ENCODE measurements at places on chromosomes 4 and X.

- no peak for DNase-seq
These were observed 40.6 kb downstream of the STOX2 start for GRCh38 chr4:183945741-183946140.

- no peak for DNase-seq
These were observed 1392.9 kb downstream of the ARAP2 start for GRCh38 chr4:34851411-34851810.

- no peak for DNase-seq
These were observed 50.7 kb downstream of the THAP9 start for GRCh38 chr4:82951196-82951595.

DNA sequence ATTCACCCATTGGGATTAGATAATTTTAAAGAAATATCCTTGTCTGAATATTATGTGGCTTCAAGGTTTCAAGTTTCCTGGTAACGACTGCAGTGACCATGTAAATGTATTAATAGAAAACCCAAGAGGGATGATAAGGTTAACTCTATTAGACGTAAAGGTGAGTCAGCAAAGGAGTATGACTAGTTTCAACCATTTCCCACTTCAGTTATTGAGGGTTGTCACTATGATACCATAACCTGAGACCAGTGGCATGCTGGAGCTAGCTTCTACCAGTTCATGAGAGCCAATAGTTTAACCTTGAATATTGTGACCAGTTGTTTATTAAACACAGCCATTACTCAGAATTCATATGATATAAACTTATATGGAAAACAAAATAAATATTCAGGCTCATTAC is 270.1 kb downstream of the TMA16 start:
- no peak for DNase-seq

DNA sequence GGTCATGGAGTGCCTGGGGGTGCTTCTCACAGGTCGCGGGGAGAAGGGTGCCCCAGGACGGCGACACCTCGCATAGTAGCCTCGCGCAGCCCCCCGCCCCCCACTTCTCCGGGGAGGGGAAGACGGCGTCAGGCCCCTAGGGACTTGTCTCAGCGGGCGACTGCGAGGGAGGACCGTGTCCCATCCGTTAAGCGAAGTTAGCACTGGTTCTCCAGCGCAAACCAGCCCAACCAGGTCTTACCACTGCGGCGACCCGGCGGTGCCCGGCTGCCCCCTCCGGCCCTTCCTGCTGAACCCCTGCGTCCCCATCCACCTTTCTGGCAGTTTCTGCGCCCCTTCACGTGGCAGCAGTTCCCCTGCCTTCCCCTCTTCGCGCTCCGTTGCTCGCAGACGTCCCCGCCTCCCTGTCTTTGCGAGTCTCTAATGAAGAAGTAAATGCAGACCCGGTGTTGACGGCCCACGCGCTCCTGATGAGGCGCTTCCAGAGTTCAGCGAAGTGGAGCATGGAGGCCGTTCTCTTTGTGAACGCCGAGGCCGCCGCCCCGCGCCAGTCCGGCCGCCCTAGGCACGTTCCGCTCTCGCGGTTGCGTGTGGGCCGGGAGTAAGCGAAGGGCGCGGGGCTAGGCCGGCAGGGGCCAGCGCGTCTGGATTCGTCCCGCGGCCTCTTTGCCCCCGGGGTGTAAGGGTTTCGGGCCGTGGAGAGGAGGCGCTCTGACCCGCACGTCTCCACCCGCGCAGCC is 3.0 kb downstream of the SLIT2 start:
- peak; percentile 46 for DNase-seq

GRCh38 chrX:56661193-56661592 is 67.8 kb upstream of the NBDY start:
- DNase-seq = no peak

DNA sequence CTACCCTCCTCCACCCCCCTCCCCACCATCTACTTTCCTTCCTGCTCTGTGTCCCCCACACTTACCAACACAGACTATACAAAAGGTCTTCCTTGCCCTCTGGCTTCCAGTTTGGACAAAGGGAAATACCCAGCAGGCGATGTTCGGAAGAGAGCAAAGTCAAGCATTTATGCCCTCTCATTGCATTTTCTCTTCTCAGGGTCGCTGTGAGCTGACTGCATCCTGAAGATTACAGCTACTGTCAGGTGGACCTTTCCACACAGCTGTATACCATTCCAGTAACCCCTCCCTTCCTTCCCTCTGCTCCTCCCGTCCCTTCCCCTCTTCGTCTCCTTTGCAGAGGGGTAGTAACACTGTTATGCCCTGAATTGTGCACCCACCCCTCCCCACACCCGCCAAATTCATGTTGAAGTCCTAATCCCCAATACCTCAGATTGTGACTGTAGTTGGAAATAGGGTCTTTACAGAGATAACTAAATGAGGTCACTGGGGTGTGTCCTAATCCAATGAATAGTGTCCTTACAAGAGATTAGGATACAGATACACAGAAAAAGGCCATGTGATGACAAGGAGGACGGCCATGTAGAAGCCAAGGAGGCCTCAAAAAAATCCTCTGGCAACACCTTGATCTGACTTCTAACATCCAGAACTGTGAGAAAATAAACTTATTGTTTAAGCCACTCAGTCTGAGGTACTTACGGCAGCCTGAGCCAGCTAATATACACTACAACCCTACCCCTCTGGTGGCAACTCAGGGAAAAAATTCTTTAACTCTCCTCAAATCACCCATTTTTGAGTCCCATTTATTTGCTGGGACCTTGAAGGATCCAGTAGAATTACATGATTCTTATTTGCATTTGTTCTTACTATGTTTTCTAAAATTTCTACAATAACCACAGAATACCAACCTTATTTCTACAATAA is 11.7 kb downstream of the MORF4L2 start:
- no peak for DNase-seq

DNA sequence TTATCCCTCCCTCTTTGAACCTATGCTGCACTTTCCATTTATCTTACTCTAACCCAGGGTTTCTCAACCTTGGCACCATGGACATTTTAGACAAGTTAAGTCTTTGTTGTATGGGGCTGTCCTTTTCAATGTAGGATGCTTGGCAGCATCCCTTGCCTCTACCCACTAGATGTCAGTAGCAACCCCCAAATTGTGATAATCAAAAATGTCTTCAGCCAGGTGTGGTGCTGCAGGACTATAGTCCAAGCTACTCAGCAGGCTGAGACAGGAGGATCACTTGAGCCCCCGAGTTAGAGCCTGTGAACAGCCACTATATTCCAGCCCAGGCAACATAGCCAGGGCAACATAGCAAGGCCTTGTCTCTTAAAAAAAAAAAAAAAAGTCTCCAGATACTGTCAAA is 7.0 kb downstream of the LRCH2 start:
- DNase-seq = no peak

DNA sequence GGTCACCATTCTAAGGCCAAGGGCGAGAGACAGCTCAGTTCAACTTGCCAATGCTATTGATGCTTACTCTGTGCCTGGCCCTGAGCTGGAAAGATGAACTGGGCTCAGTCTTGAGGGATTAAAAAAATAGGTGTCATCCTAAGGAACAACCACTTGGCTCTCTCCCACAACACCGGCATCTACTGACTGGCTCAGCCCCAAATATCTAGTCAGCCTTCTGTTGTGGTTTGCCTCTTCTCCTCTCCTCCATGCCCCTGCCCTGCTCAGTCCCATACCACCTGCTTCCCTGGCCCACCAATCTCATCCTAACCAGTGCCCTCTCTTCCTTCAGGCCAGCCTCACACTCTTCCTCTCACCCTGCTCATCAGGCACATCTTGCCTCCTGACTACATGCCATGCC is 29.6 kb downstream of the KDM5C start:
- DNase-seq = no peak

DNA sequence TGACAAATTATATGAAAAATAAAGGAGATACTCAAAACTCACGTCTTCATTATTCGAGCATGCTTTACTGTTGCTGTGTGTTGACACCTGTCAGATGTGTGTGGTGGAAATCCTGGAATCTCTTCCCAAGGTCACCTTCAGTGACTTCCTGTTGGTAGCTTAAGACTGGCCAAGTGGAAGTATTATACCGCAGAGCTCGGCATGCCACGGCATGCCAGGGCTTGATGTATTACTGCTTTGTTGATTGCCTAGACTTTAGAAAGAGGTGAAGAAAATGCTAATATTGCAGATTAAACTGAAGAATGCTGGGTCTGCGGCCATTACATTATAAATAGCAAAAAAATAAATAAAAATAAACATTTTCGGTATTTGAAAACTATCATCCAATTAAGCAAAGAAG is 4.6 kb downstream of the TREX2 start:
- DNase-seq = no peak

DNA sequence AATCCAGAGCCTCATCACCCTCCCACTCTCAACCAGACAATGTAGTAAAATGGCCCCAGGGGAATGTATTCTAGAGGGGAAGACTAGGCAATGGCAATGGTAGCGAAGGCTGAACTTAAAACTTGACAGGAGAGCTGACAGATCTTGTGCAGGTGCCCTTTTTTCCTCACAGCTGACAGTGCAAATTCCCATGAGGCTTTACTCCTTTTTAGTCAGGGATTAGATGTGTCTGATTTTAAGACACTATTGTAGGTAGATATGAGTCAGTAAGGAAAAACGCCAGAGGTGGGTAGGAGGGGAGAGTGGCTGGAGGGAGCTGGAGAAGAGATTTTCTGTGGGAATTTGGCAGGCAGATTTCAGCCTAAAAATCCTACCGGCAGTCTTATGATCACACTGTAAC is 10.7 kb downstream of the CAPN6 start:
- no peak for DNase-seq

DNA sequence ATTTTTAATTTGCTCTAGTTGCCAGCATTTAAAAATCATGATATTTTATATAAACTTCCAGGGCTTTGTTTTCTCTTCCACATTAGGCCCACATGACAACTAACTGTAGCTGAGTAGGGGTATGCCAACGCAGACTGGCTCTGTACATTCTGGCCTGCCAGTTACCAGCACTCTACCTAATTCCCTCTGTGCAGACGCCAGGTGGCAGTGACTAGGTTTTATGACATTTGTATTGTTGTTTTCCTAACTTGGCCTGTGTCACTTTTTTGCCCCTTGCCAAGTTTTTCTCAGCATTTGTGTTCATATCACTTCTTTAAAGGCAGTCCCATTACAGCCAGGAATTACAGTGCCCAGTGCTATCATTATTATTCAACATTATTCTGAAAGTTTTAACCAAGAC is 347.5 kb downstream of the NKX6-1 start:
- DNase-seq = no peak

GRCh38 chrX:23822397-23822796 is 39.4 kb downstream of the SAT1 start:
- no peak for DNase-seq

- DNase-seq = no peak
These were observed 81.0 kb upstream of the IL2 start for GRCh38 chr4:122537388-122538135.

DNA sequence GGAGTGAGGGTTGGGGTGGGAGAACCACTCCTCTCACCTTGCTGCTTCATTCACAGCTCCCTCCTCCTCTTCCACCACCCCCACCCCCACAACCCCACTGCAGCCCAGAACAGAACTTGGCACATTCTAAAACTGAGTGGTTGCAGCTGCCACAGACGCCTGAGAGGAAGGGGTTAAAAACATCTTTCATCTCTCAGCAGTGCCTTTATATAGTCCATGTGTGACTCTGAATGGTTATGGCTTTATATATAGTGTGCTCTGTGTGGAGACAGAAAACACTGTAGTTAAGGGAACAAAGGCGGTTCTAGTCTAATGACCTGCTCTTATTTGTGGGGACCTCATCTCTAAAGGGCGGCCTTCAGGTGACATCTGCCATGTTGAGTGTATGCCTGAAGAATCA is 144.8 kb downstream of the BCOR start:
- DNase-seq = no peak

- no peak for DNase-seq
These were observed 30.2 kb downstream of the AFF2 start for GRCh38 chrX:148530464-148531077.

GRCh38 chrX:57177070-57177469 is 39.9 kb upstream of the SPIN2A start:
- no peak for DNase-seq

DNA sequence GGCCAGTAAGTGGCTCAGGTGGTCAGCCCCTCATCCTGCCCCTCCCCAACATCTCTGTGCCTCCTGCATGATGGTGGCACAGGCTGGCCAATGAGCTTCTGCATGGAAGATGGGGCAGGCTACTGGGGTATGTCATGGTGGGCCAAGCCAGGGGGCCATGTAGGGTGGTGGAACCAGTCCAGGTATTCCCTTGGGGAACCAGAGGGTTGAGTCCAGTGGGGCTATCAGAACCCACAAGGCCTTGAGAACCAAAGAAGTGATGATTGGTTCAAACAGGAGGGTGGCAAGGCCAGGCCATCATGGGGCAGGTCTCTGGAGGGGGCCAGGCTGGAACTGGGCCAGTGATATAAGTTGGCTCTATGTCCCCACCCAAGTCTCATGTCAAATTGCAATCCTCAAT is 18.8 kb upstream of the PPP2R2C start:
- no peak for DNase-seq

- no peak for DNase-seq
These were observed 168.7 kb upstream of the GALNTL6 start for GRCh38 chr4:171644430-171645057.

DNA sequence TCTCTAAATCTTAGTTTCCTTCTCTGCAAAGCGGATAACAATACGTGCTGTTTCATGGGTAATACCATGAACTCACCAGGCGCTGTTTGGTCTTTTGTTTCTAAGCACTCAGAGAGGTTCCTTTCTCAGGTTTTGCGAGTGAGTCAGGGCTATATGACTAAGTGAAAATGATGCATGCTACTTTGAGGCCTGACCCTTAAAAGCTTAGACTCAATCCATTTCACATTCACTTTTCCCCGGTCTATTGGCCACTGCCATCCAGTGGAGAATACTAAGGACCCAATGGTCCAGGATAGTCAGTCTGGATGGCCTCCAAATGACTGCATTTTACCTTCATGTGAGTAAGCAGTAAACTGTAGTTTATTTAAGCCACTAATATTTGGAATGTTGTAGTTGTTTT is 400.8 kb upstream of the SLIT2 start:
- no peak for DNase-seq

DNA sequence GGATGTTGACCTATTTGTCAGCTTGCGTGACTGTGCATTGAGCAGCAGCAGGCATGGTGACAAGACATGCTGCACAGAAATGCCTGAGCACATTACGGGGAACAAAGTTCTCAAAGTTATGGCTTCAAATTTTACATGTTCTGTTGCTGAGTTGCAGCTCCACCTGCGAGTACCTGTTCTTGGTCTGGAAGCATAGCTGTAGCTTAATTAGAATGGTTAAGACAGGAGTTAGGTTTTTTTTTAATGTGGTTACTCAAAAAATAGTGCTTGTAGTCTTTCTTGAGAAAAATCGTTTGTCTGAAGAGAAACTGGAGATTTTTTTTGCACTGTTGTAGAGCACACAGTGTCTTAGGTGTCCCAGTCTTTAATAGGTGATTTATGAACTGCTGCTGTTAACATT is 38.8 kb upstream of the GNPDA2 start:
- DNase-seq = no peak
